Lower lobe of right lung (tissue), 2 donors: ENCODE measurements at places on chromosomes 6 and 20.

DNA sequence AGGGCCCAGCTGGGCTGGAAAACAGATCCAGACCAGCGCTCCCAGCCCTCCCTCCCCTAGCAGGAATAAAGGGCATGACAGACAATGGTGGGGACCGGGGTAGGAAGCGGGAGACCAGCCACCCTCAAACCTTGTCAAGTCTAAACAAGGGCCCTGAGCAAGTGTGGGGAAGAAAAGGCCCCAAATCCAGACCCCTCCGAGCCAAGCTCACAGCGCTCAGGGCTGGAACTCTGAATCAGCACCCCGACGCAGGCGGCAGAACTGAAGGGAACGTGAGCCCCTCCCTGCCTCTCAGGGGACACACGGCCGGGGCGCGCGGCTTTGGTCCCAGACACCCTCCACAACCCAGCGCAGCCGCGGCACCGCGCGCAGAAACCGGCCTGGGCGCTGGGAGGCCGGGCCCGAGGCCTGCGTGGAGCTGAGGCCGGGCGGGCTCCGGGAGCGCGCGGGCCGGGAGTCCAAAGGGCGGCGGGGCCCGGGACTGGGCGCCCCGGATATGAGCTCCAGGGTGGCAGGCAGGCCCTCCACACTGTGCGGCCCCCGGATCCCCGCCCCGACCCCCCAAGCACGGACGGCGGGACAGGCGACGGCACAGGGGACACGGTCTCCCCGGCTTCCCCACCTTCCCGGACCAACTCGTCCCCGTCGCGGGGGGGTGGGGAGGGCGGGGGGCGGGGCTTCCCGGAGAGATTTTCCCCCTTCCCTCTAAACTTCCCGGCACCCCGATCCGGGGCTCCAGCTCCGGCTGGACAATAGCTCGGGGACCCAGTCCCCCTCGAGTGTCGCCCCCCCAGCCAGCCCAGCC, 641 bp downstream of the TEAD3 start:
- H3K27me3 ChIP-seq: peaks cover 14% of the 10 kb centered on the region
- H3K4me3 ChIP-seq: peak overlapping the region; percentile 68
- H3K27ac ChIP-seq: peak overlapping the region; percentile 82
- no peaks in the 10 kb centered on the region for H3K36me3 ChIP-seq
- peaks cover 58% of the 10 kb centered on the region for H3K4me1 ChIP-seq
- no peak for DNase-seq

- DNase-seq: no peak
- no peak overlapping the region for H3K4me3 ChIP-seq
- peaks cover 21% of the 10 kb centered on the region for H3K27me3 ChIP-seq
- H3K4me1 ChIP-seq: peaks cover 39% of the 10 kb centered on the region
- H3K36me3 ChIP-seq: peaks cover 21% of the 10 kb centered on the region
These were observed 6.5 kb downstream of the SIRPA start for GRCh38 chr20:1901704-1902103.

DNA sequence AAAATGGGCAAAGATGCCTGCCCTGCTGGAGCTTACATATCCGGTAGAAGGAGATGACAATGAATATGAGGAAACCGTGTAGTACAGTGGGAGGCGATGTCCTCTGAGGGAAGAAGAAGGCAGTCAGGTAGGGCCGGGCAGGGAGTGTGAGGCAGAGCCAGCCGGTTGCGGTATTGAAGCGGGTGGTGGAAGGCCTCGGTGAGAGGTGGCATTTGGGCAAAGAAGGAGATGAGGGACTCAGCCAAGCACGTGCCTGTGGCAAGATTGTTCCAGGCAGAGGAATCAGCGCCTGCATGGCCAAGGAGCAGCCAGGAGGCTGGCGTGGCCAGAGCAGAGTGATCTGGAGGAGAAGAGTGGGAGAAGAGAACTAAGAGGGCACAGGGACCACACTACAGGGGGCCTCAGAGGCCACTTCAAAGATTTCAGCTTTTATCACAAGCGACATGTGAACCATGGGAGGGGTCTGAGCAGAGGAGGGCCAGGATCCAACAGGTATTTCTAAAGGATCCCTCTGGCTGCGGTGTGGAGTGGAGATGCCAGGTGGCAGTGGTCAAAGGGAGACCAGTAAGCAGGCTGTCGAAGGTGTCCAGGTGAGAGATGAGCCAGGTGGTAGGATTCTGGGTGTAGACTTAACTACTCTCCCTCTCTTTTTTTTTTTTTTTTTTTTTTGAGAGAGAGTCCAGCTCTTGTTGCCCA, 13.8 kb downstream of the MDFI start:
- DNase-seq: peak; percentile 28
- no peak overlapping the region for H3K27ac ChIP-seq
- H3K4me3 ChIP-seq: no peak overlapping the region

DNA sequence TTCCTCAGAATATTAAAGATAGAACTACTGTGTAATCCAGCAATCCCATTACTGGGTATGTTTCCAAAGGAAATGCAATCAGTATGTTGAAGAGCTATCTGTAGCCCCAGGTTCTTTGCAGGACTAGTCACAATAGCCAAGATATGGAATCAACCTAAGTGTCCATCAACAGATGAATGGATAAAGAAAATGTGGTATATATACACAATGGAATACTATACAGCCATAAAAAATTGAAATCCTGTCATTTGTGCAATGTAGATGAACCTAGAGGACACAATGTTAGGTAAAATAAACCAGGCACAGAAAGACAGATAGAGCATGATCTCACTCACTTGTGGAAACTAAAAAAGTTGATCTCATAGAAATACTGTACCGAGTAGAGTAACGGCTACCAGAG, 306.0 kb upstream of the MARCKS start:
- no peaks in the 10 kb centered on the region for H3K36me3 ChIP-seq
- H3K27me3 ChIP-seq: no peaks in the 10 kb centered on the region
- H3K4me3 ChIP-seq: no peak overlapping the region
- H3K4me1 ChIP-seq: no peaks in the 10 kb centered on the region
- no peak for DNase-seq
- no peak overlapping the region for H3K27ac ChIP-seq

- H3K4me3 ChIP-seq: no peak overlapping the region
- no peak for DNase-seq
- no peaks in the 10 kb centered on the region for H3K4me1 ChIP-seq
- peaks cover 35% of the 10 kb centered on the region for H3K27me3 ChIP-seq
These were observed 3.3 kb downstream of the APCDD1L start for GRCh38 chr20:58511861-58512260.

DNA sequence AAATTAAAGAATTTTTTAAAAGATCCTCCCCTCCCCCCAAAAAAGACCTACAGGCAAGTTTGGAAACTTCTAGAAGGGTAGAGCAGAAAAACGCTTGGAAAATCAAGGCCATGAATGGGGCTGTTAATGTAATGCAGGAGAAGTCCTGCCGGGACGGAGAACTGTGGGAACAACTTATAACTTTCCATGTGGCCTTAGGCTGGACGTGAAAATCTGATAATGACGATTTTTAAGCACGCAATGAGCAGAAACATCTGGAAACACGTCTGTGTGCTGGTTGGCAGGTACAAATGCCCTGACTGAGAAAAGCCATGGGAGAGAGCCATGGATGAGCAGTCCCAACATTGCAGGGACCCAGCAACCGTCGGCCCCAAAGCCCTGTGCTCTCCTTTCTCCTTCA, 198.7 kb upstream of the RREB1 start:
- no peak for DNase-seq
- H3K4me1 ChIP-seq: no peaks in the 10 kb centered on the region
- no peak overlapping the region for H3K27ac ChIP-seq
- H3K27me3 ChIP-seq: no peaks in the 10 kb centered on the region

DNA sequence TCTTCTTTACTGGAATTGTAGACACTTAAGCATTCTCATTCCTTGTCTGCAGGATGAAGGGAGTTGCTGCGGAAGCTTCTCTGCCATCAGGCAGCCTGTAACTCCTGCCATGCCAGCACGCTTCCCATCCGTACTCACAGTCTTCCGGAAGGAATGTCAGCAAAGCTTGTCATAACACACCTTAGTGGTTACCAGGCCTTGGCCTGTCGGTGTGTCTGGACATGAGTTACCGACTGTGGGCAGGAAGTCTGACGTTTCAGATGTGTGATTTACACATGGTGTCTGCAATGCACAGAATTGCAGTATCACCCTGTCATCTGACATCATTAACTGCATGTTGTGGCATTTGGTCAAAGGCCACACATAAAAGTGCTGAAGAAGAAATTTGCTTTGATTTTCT, 102.2 kb downstream of the SLC24A3 start:
- no peaks in the 10 kb centered on the region for H3K36me3 ChIP-seq
- H3K27ac ChIP-seq: no peak overlapping the region
- DNase-seq: no peak
- H3K4me1 ChIP-seq: no peaks in the 10 kb centered on the region
- no peaks in the 10 kb centered on the region for H3K27me3 ChIP-seq

GRCh38 chr20:53890443-53891305, 179.7 kb downstream of the BCAS1 start:
- H3K4me3 ChIP-seq: no peak overlapping the region
- H3K27me3 ChIP-seq: no peaks in the 10 kb centered on the region
- H3K4me1 ChIP-seq: peaks cover 4% of the 10 kb centered on the region

- H3K4me3 ChIP-seq: no peak overlapping the region
- no peaks in the 10 kb centered on the region for H3K36me3 ChIP-seq
- H3K27ac ChIP-seq: no peak overlapping the region
- H3K27me3 ChIP-seq: no peaks in the 10 kb centered on the region
- DNase-seq: no peak
These were observed 234.7 kb upstream of the ECI2 start for GRCh38 chr6:4370066-4370465.

DNA sequence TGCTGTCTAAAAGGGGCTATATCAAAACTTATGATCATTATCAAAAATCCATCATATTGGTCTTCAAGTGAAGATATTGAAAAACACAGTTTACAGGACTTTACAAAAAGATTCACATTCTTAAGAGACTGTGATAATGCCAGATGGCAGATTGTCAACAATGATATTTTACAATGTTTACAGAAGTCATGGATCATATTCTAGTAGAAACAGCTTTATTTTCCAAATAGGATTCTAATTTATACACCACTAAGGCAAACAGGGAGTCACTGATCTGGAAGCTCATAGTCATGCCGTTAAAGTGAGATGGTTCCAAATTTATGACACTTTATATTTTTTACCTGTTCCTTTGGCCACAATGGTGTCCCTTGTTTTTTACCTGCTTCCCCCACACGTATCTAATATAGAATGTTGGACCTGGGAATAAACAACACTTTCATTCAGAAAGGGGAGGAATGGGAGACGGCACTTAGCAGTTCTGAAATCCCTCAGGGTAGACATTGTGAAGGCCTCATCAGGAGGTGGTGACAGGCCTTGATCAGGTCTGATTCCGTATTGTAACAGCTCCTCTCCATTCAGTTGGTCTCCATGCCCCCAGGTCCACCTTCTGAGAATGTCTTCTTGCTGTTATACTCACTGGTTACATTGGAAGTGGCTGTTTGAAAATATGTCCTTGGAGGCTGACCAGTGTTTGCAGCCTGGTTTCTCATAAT, 228.6 kb downstream of the ADGB start:
- H3K4me3 ChIP-seq: no peak overlapping the region
- no peaks in the 10 kb centered on the region for H3K4me1 ChIP-seq
- H3K36me3 ChIP-seq: no peaks in the 10 kb centered on the region
- no peak overlapping the region for H3K27ac ChIP-seq
- no peaks in the 10 kb centered on the region for H3K27me3 ChIP-seq
- no peak for DNase-seq

GRCh38 chr6:7159790-7160525, 52.2 kb downstream of the RREB1 start:
- no peak overlapping the region for H3K27ac ChIP-seq
- no peak overlapping the region for H3K4me3 ChIP-seq
- no peaks in the 10 kb centered on the region for H3K36me3 ChIP-seq
- no peak for DNase-seq
- no peaks in the 10 kb centered on the region for H3K27me3 ChIP-seq
- peaks cover 87% of the 10 kb centered on the region for H3K4me1 ChIP-seq

DNA sequence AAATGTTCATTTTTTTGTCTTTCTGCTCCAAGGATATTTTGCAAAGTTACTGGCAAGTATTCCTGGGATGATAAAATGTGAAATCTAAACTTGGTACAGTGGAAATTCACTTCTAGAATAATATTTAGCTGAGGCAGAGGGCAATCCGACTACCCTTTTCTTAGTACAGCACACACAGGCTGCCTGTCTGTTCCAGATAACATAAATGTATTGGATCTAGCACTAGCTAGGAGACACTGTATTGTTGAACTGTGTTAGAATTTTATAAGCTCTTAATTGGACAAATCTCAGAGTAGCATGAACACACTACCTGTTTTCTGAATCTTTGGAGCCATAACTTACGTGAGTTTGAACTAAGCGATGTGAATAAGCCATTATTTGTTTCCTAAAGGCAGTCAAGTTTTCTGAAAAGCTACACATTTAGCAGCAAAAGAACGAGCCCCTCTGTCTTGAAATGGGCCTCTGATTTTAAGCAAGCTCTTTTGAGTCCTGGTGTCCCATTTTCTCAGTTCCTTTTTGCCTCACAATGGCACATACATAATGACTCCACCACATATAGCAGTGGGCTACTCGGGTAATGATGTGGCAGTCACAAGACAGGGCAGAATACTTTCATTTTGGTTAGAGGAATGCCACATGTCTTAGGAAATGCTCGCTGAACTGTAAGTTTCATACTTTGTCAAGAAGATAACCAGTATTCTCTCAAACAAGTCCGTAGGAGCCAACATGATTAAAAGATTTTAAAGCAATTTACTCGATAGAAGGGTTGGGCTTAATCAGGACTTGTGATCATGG, 116.5 kb upstream of the ESR1 start:
- H3K36me3 ChIP-seq: no peaks in the 10 kb centered on the region
- H3K27me3 ChIP-seq: no peaks in the 10 kb centered on the region
- peak overlapping the region; percentile 75 for H3K27ac ChIP-seq

DNA sequence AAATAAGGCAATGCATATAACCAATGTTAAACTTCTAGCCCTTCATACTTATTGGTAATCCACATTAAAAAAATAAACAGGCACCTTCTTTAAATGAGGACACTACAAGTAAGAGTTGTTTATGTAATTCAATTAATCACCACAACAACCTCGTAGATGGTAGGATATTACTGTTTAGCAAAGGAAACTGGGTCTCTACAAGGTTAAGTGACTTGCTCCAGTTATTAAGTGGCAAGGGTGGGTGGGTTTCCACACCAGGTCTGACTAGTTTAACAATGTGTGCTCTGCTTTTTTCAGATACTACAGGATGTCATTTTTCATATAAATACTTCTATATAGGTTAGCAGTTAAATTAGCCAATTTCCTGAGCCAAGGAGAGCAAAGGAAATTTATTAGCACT, 129.1 kb downstream of the MAN1A1 start:
- peaks cover 4% of the 10 kb centered on the region for H3K4me1 ChIP-seq
- H3K36me3 ChIP-seq: no peaks in the 10 kb centered on the region

GRCh38 chr20:4811661-4812181, 90.0 kb downstream of the PRND start:
- peak; percentile 84 for DNase-seq
- H3K36me3 ChIP-seq: no peaks in the 10 kb centered on the region
- H3K4me1 ChIP-seq: peaks cover 86% of the 10 kb centered on the region
- H3K4me3 ChIP-seq: no peak overlapping the region
